Tongue (tissue), 3 donors: ENCODE measurements at places on chromosomes 7 and 10.

DNA sequence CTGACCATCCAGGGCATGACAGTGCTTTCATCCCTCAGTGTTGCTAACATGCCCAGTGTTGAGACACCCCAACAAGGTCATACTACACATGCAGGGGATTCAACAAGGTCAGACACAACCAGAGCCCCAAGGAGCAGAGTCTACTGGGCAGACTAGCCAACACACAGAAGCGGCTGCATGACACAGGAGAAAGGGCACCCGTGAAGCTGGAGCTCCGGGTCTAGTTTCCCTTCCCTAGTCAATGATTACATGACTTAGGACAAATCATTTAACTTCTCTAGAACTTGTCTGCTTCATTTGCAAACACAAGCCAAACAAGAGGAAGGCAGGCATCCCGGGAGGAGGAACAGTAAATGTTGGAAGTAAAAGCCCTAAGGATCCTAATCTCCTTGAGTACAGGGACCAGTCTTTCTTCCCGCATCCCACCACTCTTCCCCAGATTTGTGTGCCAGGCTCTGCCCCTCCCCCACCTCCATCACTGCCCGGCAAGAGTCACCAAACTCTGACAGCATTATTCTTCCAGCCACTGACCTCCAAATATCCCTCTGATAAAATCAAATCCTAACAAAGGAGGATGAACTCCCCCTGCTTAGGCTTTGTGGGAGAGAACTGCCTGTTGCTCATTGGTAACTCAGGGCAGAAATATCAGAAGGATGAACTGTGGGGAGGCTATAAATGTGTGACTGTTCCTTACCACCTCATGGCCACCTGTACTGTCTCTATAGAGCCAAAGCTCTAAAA lies 104.3 kb downstream of the KCNMA1 start:
- no peak for DNase-seq

DNA sequence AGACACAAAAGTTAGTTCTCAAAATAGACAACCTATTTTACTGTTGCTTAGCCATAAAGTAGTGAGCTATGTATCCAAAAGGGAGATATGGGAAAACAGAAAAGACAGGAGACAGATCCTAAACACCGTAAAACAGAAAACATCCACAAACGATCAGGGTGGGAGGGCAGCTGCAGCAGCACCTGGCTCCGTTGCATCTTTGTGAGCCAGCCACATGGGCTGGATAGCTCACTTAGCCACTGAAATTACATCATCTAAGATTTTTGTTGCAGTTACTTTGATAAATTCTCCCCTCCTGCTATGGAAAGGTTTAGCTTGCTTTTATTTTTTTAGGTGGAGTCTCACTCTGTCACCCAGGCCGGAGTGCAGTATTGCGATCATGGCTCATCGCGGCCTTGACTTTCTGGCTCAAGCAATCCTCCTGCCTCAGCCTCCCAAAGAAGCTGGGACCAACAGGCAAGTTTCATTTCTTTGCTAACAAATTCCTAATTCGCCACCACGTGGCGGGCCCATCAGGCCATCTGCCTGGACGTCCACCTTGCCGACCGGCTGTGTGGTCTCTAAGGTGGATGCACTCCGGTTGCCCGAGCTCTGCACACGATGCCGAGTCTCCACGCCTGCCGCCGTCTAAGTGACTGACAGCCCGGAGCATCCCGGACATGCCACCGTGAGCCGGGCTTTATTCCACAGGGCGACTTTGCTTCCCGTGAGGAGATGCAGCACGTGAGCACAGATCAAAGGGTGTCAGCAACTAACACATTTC lies 159.8 kb downstream of the DIP2C start:
- DNase-seq: peak; percentile 29

DNA sequence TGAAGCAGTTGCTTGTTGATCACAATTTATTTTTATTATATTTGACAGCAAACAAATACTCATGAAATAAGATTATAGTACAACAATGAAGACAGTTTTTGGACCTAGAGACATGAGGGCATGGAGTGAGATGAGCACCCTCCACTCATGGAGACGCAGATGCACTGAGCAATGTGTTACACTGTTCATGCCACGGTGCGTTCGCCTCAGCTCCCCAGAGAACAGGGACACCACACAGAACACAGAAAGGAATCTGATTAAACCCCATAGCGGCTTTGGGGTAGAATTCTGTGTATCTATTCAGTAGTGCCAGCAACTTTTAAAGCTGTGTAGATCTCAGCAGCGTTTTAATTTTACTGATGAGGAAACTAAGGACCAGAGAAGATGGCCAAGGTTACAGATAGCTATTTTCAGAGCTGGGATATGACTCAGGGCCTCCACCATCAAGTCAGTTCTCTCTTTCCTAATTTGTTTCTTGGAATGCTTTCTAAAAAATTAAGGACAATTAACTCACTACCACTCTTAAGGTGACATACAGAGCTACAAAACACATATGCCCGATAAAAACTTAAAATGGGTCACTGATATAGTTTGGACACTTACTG lies 33.6 kb downstream of the FAM25A start:
- DNase-seq: no peak

DNA sequence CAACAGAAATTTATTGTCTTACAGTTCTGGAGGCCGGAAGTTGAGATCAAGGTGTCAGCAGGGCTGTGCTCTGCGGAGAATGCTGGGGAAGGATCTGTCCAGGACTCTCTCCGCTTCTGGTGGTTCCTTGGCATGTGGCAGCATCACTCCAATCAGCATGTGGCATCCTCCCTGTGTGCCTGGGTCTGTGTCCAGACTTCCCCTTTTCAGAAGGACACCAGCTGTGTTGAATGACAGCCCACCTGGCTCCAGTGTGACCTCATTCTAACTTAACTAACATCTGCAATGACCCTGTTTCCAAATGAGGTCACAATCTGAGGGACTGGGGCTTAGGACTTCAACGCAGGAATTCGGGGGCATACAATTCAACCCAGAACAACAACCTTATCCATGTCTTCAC lies 141.9 kb downstream of the BMS1 start:
- DNase-seq: no peak

DNA sequence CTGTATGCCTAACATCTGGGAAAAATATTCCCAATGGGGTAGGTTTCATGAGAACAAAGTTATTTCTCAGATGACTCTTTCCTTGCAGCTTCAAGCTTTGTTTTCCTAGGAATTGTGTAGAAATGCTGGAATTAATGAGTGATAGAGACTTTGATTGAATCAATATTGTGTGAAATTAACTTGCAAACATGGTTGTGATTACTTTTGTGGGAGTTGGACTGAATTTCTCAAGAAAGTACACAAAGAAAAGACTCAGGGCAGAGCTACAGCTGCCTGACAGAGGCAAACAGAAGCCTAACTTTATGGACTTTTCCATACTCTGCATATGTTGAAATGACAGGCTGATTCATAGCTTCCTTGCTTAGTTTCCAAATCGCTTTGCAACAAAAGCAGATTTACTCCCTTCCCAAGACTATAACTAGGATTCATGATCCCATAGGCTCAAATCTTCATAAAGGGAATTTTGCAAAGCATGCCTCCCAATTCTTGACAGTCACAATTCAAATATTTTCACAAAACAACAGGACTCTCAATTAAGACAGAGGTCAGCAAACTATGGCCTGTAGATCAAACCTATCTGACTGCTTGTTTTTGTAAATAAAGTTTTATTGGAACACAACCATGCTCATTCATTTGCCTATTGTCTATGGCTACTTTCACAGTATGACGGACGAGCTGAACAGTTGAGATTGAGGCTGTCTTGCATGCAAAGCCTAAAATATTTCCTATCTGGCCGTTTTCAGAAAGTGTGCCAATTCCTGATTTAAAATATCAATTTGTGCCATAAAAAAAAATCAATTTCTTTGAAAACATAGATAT lies 27.6 kb downstream of the NRP1 start:
- DNase-seq: no peak

DNA sequence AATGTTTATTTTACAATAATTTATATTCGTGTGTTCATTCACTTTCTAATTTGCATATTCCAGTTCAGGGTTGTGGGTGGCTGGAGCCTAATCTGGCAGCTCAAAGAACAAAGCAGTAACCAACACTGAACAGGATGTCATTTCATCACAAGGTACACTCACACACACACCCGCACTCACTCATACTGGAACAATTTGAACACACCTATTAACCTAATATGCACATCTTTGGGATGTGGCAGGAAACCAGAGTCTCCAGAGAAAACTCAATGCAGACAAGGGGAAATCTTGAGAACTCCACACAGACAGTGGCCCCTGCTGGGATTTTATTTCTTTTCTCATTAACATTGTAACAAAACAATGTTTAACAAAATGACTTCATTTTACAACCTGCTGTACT lies 97.4 kb downstream of the TWIST1 start:
- no peak for DNase-seq

DNA sequence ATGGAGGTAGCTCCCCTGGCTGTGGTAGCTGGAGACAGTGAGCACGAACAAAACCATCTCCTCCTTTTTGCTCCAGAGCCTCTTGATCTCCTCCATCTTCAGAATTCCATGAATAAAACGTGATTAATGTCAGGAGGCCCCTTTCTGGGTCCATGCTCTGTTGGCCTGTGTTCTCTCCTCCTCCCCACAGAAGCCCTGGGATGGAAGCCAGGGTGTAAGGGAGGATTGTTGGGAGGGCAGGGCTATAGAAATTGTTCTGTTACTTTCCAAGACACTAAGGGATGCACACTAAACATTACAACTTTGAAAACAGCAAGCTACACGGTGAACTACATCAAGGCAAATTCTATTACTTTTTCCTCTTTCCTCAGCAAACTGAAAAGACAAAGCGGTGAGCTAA lies 96.3 kb downstream of the RNF216 start:
- DNase-seq: peak; percentile 59

DNA sequence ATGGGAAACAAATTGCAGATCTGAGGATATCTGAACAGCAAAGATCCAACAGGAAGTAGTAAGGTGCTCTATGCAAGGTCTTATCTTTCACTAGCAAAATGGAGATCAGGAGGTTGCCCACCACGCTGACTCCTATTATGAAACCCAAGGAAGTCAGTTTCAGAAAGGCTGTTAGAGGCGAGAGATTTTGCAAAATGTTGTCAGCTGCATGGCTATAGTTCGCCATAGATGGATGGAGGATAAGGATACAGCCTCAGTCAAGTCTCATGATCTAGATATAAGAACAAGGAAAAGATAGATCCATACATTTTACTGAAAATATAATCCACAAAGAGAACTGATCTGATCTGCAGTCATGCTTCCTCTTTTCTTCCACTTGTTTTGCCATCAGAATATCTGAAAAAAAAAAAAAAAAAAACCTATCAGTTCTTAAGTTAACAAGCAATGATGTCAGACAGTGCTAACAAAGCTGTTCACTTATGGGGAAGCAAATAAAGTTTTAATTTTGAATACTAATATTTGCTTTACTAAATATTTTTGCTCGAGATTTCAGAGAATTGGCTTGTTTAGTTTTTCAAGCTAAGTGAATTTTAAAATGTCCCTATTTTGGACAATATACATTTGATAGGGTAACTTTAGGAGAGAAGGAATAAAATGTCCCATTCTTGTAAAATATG lies 2.0 kb downstream of the GPR85 start:
- no peak for DNase-seq
